ENCODE measurements at places on chromosomes 6 and 20.

DNA sequence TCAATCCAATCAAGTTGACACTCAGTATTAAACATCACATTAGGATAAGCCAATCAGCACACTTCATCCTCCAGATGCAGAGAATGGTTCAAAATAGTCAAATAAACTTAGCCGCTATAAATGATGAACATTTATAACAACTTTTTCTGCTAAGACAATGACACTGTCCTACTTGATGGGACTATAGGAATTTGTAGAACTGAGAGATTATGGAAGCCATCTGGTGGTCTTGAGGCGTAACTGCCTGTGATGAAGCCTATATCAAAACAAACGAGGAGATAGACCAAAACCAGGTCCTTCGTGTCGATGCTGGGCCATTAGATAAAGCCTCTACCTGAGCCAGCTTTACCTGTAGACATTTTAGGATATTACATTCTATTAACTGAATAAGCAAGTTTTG is 631.1 kb downstream of the COL12A1 start:
- no peak for DNase-seq

DNA sequence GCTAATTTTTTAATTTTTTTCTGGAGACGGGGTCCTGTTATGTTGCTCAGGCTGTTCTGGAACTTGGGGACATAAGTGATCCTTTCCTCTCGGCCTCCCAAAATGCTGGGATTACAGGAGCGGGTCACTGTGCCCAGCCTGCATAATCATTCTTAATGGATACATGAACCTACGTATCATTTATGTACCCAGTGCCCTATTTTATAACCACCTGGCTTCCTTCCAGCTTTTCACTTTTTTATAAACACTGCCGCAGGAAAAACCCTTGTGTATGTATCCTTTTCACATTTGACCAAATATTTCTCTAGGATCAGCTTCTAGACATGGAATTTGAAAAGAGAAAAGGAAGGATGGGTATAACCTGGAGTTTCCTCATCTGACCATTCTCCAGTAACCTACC is 85.6 kb upstream of the RIN2 start:
- DNase-seq, result no peak

- no peak for DNase-seq
Observed at GRCh38 chr6:118387921-118388701, 160.0 kb upstream of the PLN start.

GRCh38 chr20:41643504-41643938 is 25.3 kb upstream of the CHD6 start:
- no peak for DNase-seq
